ENCODE measurements at places on chromosomes 13 and 19.

- no peak for DNase-seq
Observed at GRCh38 chr13:71593566-71593965, 273.4 kb downstream of the DACH1 start.

DNA sequence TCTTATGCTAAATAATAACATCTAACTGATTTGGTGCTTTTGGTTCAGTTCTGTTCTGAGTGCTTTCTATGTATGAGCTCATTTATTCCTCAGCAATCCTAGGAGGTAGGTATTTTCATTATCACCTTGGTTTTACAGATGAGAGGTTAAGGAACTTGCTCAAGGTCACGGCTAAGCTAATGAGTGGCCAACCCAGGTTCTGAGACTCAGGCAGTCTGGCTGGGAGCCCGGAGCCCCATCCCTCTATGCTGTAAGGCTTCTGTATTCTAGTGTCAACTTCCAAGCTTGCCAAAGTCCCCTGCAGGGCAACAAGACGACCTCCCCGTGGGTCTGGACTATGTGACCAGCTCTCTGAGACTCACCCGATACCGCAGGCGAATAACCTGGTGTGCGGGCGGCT is 60.5 kb downstream of the PARP4 start:
- no peak for DNase-seq

DNA sequence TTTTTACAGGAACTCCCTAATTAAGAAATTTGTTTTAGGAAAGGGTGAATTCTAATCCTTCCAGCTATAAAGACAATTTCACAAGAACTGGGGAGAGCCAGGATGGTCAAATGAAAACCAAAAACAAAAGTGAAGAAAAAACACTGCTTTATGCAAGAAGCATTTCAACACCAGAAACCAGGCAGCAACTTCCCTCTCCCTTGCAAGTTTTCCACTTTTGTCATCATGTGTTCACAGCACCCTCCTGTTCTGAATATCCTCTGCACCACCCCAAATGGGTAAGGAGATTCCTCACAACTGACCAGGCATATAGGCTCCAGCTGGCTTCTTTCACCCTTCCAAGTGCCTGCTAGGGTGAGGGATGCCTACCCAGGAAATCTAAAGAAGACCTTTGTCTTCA is 328.1 kb downstream of the TBC1D4 start:
- DNase-seq = no peak

DNA sequence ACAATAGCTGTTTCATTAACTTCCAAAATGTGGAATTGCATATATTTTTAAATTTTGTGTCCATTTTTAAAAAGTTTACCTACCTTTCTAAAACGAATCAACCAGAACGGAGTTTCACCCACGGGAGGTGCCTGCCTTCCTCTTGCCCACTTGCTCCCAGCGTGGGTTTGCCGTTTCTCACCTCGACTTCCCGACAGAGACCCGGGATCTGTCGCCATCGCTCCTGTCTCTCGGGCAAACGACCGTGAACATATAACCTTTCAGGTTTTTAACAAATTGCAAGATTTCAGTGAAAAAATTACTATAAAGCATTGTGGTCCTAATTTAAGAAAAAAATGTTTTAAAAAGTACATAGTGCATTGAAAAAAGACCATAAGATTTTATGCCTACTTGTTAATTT is 4.2 kb downstream of the TMEM255B start:
- no peak for DNase-seq

GRCh38 chr19:53903055-53903680 is 5.9 kb upstream of the CACNG7 start:
- DNase-seq = no peak

DNA sequence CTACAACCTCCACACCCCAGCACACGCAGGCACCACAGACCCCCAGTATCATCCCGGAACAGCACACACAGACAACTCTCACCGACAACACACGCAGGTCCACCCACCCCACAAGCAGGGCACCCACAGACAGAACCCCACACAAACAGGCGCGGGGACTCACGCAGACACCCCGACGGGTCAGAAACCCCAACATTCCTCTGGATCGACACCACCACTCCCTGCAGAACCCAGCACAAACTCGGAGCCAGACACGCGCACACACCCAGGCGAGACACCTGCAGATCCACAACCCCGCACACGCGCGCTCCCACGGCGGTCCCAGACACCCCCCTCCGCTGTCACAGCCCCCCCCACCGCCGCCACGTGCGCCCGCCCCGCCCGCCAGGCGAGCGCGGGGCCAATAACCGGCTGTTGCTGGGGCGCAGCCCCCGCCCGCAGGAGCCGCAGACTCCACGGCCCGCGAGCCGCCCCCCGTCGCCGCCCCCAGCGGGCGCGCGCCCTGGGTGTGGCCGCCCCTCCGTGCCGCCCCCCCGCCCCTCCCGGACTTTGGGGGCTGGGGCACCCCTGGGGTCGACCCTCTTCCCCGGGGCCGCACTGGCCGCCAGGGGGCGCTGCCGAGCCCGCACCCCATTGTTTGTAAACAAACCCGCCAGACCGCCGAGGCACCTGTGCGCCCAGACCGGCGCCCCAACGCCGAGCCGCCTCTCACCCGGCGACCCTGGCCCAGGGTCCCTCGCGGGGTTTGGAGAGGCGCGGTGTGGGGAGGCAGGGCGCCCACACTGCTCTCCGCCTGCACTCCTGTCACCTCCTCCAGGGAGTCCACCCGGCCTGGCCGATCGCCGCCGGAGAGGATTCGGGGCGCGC is 712 bp downstream of the BBC3 start:
- DNase-seq = peak; percentile 86

- no peak for DNase-seq
Observed at GRCh38 chr13:46354156-46355087, 32.6 kb downstream of the RUBCNL start.

DNA sequence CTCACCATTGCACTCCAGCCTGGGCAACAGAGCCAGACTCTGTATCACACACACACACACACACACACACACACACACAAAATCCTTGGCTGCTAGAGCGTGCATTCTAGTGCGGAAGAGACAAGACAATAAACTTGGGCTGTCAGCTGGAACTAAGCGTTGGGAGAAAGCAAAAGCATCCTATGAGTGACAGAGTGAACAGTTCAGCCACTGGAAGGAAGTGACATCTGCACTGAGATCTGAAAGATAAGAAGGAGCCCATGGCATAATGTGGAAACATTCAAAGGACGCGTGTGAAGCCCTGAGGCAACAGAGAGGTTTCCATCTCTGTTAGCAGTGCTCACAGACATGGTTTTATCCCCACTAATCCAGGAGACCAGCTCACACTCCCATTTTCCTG is 3.5 kb upstream of the SLC1A5 start:
- DNase-seq = no peak

- no peak for DNase-seq
Observed at GRCh38 chr19:5968431-5969373, 9.2 kb downstream of the RANBP3 start.

DNA sequence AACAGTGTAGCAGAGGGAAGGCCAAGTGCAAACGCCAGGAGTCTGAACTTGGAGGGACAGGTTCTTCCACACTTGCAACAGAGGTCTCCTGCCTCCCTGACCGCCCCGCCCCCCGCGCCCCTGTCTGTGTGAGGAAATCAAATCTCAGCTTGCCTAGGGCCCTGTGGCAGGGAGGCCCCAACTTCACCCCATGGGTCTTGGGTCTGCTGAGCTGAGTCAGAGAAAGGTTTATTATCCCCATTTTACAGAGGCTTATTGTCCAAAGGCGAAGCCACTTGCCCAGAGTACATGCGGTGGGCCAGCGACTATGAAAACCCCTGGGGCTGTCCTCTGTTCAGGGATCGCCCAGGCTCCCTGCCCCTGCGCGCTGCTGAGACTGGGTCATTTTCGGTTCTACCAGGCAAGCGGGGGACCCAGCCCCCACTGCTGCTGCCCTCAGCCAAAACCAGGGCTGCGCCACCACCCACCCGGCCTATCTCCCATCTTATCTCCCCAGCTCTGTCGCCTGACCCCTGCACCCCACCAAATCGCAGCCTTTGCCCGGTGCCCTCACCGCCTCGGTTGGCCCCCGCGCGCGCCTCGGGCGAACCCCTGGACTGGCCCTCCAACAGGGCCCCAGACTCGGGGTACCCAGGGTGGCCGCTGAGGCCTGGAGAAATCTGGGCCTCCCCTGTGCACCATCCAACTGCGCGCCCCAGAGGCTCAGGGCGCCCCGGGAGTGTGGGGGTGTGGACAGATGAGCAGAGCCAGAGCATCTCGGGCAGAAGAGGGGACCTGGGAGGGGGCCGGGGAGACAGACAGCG is 850 bp upstream of the CERS4 start:
- no peak for DNase-seq

DNA sequence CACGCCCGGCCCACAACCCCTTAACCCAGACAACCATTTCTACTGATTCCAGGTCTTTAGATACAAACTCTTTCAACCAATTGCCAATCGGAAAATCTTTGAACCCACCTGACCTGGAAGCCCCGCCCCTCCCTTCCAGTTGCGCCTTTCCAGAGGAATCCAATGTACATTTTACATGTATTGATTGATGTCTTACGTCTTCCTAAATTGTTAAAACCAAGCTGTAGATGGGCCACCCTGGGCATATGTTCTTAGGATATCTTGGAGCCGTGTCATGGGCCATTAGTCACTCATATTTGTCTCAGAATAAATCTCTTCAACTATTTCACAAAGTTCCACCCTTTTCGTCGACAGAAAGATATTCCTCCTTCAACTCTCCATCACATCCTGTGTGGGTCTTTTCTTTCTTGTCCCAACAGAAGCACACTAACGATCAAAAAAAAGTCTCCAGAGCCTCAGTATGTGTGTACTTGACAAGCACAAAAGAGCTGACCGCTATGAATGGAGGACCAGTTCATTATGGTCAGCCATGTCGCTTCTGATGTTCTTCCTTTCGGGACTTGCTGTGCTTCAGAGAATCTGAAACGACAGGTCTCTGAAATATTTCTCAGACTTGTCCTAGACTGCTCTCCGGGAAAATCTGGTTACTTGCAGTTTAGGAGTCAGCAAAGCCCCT is 601 bp upstream of the ZNF749 start:
- no peak for DNase-seq

DNA sequence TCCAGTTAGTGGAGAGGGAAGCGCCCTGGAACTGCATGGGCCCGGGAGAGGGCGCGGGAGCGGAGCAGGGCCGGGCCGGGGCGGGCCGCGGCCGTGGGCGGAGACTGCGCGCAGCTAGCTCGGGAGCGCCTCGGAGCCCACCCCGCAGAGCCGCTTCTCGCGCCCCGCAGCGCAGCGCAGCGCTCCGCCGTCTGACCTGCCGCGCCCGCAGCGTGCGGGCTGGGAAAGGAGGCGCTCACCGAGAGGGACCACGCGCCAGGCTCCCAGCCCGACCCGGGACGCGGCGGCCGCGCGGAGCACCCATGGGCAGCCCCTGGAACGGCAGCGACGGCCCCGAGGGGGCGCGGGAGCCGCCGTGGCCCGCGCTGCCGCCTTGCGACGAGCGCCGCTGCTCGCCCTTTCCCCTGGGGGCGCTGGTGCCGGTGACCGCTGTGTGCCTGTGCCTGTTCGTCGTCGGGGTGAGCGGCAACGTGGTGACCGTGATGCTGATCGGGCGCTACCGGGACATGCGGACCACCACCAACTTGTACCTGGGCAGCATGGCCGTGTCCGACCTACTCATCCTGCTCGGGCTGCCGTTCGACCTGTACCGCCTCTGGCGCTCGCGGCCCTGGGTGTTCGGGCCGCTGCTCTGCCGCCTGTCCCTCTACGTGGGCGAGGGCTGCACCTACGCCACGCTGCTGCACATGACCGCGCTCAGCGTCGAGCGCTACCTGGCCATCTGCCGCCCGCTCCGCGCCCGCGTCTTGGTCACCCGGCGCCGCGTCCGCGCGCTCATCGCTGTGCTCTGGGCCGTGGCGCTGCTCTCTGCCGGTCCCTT is at the start of gene MLNR:
MLNR (plus strand) TSS at position 303 of the 820 bp plus-strand sequence; CDS start at position 303, 0 bp downstream.
- DNase-seq = peak; percentile 66

DNA sequence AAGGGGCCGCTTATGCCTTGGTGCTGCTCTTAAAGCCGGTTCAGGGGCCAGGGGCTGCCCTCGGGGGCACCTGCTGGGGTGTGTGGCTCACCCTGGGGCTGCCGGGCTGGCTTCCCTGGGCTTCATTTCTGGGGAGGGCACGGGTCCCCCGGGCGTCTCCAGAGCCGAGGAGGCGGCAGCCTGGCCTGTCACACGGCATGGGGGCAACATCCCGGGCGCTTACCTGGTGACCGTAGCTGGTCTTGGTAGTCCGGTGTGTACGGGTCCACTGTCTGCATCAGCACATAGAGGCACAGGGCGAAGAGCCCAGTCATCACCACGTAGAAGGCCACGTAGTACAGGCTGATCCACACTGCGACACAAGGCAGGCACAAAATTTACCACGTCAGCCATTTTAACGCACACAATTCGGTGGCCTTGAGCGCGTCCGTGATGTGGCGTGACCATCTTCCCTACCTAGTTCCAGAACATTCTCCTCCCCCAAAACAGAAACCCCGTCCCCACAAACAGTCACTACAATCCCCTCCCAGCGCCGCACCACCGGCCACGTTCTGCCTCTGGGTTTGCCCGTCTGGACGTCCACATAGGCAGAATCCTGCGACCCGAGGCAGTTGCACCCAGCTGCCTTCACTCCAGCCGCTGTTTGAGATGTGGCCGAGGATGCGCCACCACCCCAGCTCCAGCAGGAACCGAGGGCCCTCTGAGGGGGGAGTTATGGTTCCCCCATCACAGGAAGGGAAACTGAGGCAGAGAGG is 3.2 kb downstream of the ATP4B start:
- peak; percentile 19 for DNase-seq

DNA sequence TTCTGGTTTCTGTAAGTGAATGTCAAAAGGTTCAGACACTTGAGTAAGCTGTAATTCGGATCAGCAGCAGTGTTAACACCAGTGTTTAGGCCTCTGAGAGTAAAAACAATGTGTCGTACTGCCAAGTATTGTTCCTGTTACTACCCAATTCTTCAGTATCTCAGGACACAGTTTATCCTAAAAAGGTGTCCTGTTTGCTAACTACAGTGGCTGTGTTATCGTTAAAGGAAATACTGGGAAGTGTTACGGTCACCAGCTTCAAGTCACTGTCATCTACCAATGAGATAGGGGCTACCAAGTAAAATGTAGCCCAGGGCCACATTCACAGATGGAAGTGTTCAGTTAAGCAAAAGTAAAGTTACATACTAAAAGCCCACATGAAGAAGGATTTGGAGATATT is 2.3 kb upstream of the UPF3A start:
- no peak for DNase-seq

GRCh38 chr13:45341799-45342500 is 967 bp upstream of the TPT1 start:
- DNase-seq = no peak

All from activated T-cell treated with anti-CD3 and anti-CD28 coated beads, Interleukin-2, amount 50 U/mL, for 24 hours (primary cell).